Vagina (tissue), 2 donors: ENCODE measurements at places on chromosomes 16 and 17.

DNA sequence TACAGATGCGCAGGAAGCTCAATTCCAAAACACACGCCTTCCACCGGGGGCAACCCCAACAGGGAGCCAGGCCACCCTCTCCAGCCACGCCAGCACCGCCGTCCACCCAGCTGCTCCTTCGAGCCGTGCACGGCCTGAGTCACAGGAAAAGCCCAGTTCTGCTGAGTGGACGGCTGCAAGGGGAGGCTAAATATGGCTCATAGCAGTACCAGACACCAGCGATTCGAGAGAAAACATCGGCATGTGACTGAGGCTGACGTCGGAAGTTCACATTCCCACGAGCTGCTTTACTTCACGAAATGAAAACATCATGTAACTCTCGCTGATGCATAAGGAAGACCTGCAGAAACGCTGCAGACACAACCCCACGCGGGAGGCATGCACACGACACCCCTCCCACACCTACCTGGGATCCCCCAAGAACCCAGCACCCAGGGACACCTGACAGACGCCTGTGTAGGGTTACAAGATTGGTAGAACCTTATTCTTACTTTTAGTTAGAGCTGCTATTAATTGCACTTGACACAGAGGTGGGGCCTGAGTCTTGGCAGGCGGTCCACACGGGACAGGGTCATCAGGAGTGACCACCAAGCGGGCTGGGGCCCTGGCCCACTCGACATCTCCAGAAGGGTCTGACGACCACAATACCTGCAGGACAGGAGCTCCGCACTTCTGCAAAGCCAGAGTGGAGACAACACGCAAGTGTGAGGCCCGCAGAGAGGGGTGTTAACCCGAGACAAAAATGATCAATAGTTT lies 116.8 kb downstream of the ANKRD11 start:
- no peak overlapping the region for H3K27ac ChIP-seq
- peaks cover 63% of the 10 kb centered on the region for H3K4me1 ChIP-seq
- no peaks in the 10 kb centered on the region for H3K36me3 ChIP-seq
- no peak for DNase-seq
- H3K4me3 ChIP-seq: no peak overlapping the region
- H3K27me3 ChIP-seq: no peaks in the 10 kb centered on the region

GRCh38 chr16:14310519-14310991 lies 239.4 kb downstream of the MRTFB start:
- H3K27ac ChIP-seq: peak overlapping the region; percentile 38
- H3K36me3 ChIP-seq: no peaks in the 10 kb centered on the region
- DNase-seq: no peak
- H3K27me3 ChIP-seq: no peaks in the 10 kb centered on the region
- H3K4me1 ChIP-seq: peaks cover 64% of the 10 kb centered on the region
- H3K4me3 ChIP-seq: no peak overlapping the region

DNA sequence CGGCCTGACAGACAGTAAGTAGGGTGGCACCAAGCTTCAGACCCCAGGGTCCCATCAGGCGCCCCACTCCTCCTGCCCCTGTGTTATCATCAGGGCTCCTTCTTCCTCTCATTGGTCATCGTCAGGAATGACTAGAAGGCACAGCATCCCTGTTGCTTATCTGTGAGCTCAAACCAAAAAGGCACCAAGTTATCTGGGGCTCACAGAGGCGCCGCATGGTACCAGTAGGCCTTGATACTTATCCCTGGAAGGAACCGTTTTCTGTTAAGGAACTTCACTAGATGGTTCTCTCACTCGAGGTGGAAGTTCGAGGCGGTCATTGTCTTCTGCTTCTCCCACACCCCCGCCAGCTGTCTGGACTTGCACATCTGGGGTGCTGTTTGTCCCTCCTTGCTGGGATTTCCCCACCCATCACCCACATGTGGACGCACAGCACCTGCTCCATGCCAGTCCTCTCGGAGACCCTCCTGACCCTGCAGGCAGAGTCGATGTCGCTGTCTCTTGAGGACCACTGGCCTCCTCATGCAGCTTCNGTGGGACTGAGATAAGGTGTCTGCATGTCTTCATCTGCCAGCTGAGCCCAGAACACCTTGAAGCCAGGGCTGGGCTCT lies 52.1 kb downstream of the METRNL start:
- no peak overlapping the region for H3K27ac ChIP-seq
- DNase-seq: no peak
- no peaks in the 10 kb centered on the region for H3K36me3 ChIP-seq
- H3K4me1 ChIP-seq: no peaks in the 10 kb centered on the region
- no peak overlapping the region for H3K4me3 ChIP-seq
- H3K27me3 ChIP-seq: no peaks in the 10 kb centered on the region

GRCh38 chr16:86353948-86354347 lies 156.4 kb upstream of the FOXF1 start:
- H3K4me1 ChIP-seq: no peaks in the 10 kb centered on the region
- H3K36me3 ChIP-seq: no peaks in the 10 kb centered on the region
- DNase-seq: no peak
- no peak overlapping the region for H3K27ac ChIP-seq

DNA sequence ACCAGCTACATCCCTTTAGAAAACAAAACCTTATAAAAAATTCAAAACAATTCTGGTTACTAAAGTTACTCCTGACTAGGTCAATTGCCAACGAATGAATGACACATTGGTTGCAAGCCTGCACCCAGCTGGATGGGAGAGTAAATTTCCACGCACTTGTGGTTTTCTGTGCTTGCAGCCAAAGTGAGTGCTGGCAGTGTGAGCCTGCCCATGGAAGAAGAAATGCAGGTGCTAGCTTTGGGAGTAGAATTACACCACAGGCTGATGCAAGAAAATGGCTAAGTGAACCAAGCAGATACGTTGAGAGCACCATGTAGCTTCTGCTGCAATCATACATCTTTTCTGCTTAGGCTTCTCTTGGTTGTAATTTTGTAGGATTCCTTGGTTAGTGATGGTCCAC lies 74.6 kb downstream of the SYCE1L start:
- no peak for DNase-seq
- H3K4me1 ChIP-seq: no peaks in the 10 kb centered on the region
- H3K27me3 ChIP-seq: no peaks in the 10 kb centered on the region
- H3K36me3 ChIP-seq: no peaks in the 10 kb centered on the region

DNA sequence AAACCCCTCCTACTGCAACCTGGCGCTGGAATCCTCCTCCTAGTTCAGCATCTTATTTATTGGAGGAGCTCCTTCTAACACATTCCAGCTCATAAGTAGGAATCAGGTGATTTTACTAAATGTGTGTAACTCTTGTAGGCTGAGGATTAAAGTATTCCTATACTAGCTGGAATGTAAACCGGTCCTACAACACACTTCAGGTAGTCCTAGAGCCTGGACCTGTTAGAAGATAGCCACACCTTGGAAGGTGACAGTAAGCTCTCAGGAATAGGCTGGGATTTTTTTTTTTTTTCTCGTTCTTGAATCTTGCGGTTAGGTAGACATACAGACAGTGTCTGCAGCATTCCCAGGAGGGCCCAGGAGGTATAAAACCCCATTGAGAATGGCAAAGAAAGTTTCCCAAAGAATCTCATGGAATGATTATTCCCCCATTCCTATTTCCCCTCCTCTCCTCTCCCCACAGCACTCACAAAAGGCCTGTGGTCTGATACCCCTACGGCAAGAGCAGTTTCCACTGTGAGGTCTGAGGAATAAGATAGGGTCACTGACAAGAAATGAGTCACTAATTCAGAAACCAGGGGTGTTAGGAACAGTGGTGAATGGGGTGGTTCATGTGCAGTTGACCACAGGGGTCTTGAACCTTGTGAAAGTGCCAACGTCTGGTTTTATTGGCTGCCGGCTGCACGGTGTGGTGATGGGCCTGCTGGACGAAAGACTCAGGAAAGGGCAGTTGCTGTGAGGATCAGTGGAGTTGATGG lies 267.1 kb downstream of the UTP18 start:
- DNase-seq: no peak
- no peaks in the 10 kb centered on the region for H3K27me3 ChIP-seq
- H3K4me3 ChIP-seq: no peak overlapping the region
- H3K36me3 ChIP-seq: no peaks in the 10 kb centered on the region

DNA sequence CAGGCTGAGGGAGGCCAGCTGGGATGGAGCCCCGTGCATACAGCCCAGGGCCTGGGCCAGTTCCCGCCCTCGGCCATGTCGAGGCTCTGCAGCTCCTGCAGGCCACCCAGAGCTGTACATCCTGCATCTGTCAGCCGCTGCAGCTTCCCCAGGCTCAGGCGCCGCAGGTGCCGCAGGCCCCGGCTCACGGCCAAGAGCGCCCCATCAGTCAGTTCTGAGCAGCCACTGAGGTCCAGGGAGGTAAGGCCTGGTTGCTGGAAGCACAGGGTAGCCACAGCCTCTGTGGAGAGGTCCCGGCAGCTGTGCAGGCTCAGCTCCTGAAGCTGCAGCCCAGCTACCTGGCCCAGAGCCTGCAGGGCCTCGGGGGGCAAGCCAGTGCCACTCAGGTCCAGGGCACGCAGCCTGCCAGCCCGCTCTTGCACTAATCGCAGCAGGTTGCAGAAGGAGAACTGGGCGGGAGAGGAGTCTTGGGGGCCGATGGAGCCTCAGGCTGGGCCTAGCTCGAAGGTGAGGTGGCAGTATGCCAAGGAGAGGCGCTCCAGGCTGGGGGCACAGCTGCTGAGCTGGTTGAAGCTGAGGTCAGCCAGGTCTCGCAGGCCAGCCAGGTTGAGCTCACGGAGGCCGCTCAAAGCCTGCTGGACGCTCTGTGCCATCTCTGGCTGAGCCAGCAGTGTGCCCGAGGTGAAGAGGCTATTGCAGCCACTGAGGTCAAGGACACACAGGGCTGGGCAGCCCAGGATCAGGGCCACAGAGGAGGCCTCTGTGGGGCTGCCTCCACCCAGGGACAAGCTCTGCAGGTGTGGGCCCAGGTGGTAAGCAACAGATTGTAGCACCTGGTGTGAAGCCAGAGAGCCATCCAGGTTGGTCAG lies 11.4 kb downstream of the ELMO3 start:
- no peak for DNase-seq
- no peak overlapping the region for H3K27ac ChIP-seq
- no peaks in the 10 kb centered on the region for H3K4me1 ChIP-seq

DNA sequence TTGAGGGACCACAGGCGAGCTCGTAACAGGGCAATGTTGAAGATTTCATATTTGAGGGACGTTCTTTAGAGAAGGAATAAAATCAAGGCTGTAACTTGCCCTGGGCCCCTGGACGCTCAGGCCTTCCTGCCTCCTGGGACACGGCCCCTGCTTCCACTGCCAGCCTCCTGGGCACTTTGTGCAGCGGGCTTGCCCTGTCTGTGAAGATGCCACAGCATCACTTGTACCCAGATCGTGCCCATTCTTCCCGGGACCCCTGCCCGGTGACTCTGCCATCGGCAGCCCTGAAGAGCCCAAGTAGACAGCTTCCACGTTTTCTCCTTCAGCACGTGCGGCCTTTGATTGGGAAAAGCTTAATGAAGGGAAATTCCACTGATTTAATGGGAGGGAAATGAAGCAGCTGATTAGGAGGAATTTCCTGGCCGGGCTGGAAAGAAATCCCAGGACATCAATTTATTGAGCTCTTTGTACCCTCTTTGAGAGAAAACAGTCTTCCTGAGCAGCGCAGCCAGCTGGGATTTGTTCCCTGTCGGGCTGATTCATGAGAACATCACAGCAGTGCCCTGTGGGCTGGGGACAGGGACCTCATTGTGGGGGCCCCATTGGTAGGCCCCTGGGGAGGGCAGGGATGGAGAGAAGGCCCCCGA lies 71.5 kb downstream of the CRISPLD2 start:
- no peak for DNase-seq
- H3K4me1 ChIP-seq: peaks cover 16% of the 10 kb centered on the region
- H3K27me3 ChIP-seq: no peaks in the 10 kb centered on the region
- H3K4me3 ChIP-seq: no peak overlapping the region
- H3K36me3 ChIP-seq: no peaks in the 10 kb centered on the region

DNA sequence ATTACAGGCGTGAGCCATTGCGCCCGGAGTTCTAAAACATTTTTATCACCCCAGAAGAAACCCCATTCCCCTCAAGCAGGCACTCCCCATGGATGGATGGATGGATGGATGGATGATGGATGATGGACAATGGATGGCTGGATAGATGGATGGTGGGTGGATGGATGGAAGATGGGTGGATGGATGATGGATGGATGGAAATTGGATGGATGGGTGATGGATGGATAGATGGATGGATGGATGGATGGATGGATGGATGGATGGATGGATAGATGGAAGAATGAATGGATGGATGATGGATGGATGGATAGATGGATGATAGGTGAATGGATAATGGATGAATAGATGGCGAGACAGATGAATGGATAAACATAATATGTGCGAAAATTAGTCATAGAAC lies 16.5 kb downstream of the PLA2G10 start:
- no peak overlapping the region for H3K27ac ChIP-seq
- no peak overlapping the region for H3K4me3 ChIP-seq
- DNase-seq: no peak
- no peaks in the 10 kb centered on the region for H3K4me1 ChIP-seq
- H3K27me3 ChIP-seq: no peaks in the 10 kb centered on the region

GRCh38 chr17:49035470-49036269 lies 38.5 kb downstream of the IGF2BP1 start:
- no peak for DNase-seq
- no peaks in the 10 kb centered on the region for H3K27me3 ChIP-seq

- H3K27me3 ChIP-seq: no peaks in the 10 kb centered on the region
- no peak overlapping the region for H3K27ac ChIP-seq
- H3K4me3 ChIP-seq: no peak overlapping the region
- H3K4me1 ChIP-seq: no peaks in the 10 kb centered on the region
Measured at GRCh38 chr16:67726106-67727034, 7.3 kb upstream of the GFOD2 start.

DNA sequence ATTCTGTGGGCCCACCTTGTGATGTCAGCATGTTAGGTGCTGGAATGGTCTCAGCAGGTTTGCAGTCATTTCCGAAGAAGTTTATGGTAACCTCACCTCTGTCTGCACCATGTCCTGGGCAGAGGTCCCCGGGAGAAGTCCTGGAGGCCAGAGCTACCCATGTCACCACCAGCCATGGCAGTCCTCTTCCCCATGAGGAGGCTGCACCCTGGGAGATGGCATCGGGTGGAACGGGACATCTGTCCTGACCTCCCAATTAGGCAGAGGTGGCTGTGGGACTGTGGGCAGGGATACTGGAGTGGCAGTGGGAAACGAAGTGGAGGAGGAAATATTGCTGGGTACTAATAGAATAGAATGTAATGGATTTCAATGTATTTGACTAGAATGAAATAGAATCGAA lies 511.8 kb upstream of the WSB1 start:
- H3K4me3 ChIP-seq: no peak overlapping the region
- DNase-seq: no peak
- no peaks in the 10 kb centered on the region for H3K36me3 ChIP-seq

DNA sequence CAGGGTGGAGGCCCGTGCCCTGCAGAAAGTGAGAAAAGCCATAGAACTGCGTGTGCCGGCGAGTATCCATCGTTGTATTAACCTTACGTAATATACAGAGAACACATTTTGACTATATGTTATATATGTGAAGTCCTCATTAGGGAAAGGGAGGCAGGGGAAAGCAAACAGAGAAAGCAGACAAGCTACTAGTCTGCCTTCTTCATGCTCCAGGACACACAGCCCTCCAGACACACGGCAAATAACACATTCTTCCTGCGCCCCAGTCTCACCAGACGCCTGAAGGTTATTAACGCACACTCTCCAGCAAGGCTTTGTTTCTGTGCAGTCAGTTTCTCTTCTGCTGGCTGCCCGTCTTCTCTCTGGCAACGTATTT lies 28.8 kb downstream of the PRDM7 start:
- H3K27me3 ChIP-seq: no peaks in the 10 kb centered on the region
- no peak overlapping the region for H3K4me3 ChIP-seq
- no peaks in the 10 kb centered on the region for H3K36me3 ChIP-seq
- no peak for DNase-seq
- H3K4me1 ChIP-seq: peaks cover 15% of the 10 kb centered on the region

- DNase-seq: no peak
- H3K4me3 ChIP-seq: no peak overlapping the region
- H3K36me3 ChIP-seq: peaks cover 16% of the 10 kb centered on the region
- H3K27ac ChIP-seq: no peak overlapping the region
Measured at GRCh38 chr17:27585153-27585681, 45.8 kb upstream of the LGALS9 start.
